ENCODE measurements at places on chromosomes 5 and 9.

- DNase-seq: no peak
Measured at GRCh38 chr5:124131466-124131865, 615.0 kb downstream of the ZNF608 start.

DNA sequence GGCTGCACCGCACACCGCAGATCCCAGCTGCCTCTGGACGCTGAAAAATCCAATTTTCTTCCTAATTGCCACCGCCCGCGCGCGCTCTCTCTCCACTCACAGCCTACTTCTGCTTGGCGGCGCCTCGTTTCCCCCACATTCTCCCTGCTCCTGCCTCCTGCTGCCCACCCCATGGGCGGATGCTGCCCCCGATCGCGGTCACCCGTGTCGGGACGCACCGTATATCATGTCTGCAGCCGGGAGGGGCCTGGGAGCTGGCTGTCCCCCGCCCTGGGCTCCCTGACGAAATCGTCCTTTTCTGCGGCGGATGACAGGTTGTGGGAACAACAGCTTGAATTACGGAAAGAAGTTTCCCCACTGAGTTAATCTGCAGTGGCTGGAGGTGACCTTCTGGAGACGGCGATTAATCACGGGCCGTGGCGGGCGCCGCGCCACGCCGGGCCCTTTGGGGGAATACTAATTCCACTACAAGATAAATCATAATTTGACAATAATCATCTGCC is 36.3 kb upstream of the PSD2 start:
- DNase-seq: no peak

DNA sequence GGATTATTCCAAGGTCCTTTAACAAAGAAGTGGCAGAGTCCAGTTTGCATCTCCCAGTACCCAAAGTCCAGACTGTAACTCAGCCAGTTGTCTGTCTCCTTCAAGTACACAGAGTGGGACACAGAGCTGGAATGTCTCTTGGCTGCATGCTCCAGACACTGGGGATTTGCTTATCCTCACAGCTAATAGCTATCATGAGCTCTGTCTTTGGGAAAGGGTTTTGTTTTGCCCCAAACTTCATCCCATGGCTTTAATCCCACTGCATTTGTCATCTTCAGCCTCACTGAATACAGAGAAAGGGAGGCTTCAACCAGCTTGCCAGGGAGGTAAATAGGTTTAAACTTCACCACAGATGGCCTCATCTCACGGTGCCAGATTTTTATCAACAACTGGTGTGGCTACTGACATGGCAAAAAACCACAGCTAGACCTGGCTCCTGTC is 412.2 kb upstream of the SLC24A2 start:
- DNase-seq: no peak

- no peak for DNase-seq
Measured at GRCh38 chr5:43649256-43649655, 46.3 kb downstream of the NNT start.

GRCh38 chr9:109449036-109449798 is 48.9 kb downstream of the PTPN3 start:
- DNase-seq: no peak

DNA sequence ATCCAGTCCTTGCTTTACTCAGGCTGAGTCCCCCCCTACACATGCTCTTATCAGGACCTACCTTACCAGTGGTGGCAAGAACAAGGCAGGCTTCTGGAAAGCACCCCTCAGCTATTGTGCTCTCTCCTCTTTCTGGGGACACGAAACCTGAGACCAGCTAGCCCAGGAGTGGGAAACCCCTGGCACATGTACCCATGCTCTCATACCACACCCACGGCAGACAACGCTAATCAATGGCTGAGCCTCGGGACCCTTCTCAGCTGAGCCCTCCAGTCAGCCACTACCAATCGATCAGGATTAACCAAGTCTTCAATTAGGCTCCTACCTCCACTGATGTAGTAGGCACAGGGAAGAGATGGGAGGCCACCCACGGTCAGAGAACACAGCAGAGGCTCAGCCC is 65.1 kb downstream of the VAV2 start:
- no peak for DNase-seq

Measured in thoracic aorta (tissue), 2 donors.